Inflammatory macrophage (primary cell): ENCODE measurements at places on chromosomes 7 and 10.

GRCh38 chr7:18144166-18144565 lies 116.5 kb upstream of the PRPS1L1 start:
- DNase-seq: peak; percentile 61

DNA sequence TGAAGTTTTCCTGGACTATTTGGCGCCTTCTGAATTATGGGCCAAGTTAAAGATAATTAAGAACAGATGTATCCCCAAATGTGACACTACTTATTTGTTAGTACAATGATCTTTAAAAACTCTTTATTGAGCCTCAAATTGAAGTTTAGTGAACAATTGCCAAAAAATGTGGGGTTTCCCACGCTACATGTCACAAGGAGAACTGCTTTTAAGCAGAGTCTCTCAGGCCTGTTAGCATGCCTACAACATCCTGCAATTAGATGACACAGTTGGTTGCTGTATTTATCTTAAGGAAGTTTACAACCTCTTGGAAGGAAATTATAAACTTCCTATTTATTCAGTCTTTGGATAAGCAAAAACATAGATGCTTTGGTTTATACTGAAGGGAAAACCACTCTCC lies 733.0 kb downstream of the TNS3 start:
- no peak for DNase-seq

DNA sequence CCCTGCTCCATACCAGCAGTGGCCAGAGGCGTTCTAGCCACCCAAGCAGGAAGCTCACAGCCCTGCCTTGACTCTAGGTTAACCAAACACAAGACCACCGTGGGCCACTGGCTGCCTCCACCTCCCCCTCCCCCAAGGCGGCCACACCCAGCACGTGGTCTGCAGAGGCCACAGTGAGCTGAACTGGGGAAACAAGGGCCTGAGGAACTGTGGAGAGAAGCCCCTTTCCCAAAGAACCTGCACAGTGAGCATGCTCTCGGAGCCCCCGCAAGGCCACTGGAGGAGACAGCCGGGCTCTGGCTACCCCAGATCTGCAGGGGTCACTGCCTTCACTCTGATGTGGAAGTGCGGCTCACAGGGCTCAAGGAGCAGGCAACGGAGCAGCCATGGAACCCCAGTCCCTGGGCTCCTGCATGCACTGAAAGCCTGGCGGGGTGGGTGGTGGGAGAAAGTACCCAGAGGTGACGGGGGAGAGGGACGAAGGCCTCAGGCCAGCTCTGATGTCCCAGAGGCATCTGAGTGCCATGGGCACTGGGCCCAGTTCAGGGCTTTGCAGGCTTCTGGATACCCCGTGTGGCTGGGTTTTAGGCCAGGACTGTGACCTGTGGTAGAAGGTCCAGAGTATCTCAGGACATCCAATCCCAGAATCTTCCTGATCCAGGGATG lies 189.2 kb downstream of the EBF3 start:
- DNase-seq: no peak

GRCh38 chr7:36137754-36138153 lies 15.3 kb upstream of the EEPD1 start:
- DNase-seq: no peak

DNA sequence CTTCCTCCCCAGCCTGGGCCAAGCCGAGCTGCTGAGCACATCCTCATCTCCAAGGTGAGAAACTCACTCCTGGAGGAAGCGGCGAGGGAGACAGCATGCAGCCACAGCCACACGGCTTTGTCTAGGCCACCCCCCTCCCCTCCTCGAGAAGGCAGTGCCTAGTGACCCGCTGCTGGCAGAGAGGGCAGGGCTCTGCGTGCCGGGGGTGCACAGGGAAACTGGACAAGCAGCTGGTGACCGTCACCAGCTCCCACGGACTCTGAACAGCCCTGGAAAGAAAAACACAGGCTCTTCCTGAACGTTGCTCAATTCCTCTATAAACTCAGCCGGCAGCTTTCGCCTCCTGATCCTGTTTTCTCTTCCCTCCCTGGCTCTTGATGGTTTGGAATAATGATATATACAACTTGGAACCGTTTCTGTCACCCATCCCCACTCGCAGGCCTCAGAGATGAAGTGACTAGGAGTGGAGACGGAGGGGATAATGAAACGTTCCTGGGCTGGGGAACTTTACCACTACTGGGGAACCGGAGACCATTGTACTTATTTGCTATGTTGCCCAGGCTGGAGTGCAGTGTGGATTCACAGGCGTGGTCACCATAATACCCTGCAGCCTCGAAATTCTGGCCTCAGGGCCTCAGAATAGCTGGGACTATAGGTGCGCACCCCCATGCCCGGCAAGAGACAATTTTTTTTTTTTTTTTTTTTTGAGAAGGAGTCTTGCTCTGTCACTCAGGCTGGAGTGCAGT lies 19.3 kb downstream of the PAPOLB start:
- no peak for DNase-seq

GRCh38 chr10:95716466-95716865 lies 22.7 kb upstream of the TCTN3 start:
- peak; percentile 65 for DNase-seq

GRCh38 chr7:99419323-99420021 lies 10.7 kb downstream of the BUD31 start:
- DNase-seq: no peak

GRCh38 chr10:125514206-125515162 lies 168.5 kb downstream of the TEX36 start:
- no peak for DNase-seq
